Posterior vena cava (tissue), 2 donors: ENCODE measurements at places on chromosomes 5 and 9.
A peak's percentile ranks its signal among the peaks of the same experiment; 100 is the strongest.

DNA sequence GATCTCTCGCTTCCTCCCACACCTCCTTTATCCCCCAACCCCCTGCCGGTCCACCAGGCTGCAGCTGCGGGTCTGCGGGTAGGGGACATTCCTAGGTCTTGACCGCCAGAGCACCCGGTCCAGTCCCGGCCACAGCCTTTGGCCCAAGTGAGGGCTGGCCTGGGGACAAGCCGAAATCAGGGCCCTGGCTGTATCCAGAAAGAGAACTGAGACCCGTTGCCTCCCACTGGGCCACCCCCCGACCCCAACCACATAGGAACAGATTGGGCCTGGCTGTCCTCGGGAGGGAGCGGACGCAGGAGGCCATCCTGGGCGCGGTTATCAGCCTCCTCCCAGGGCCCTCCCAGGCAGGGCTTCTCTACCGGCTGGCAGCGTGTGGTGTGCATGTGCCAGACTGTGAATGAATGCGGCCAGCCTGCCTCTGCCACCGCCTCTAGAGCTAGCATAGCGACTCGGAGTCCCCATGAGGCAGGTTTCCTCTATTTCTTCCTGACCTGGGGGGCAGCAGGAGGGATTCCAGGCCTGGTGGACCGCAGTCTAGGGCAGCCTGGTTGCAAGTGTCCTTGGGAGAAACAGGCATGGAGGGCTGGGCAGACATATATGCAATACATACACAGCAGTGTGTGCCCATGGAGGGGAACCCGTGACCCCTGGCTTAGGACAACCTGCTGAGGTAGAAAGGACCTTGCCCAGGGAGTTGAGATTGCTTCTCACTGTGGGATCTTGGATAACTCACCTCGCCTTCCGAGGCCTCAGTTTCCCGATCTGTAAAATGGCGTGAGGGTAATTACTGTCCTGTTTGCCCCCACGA, 1.2 kb downstream of the N4BP3 start:
- no peak for DNase-seq

GRCh38 chr9:133990366-133991213, 1.5 kb downstream of the VAV2 start:
- DNase-seq: peak; percentile 86

DNA sequence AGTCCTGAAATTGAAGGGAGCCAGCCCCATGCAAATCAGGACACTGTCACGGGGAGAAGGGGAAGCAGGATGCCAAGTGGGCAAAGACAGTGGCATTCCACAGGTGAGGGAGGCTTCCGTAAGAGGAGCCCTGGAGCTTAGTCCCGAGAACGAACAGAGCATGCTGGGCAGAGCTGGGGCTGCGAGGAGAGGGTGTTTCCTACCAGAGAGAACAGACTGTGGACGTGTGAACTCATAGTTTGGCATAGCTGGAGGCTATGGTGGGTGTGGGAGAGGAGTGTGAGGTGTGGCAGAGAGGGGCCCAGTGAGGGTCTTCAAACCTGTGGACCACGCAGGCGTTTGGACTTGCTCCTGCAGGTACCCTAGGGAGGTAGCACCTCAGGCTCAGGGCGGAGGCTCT, 102.8 kb upstream of the SMIM23 start:
- no peak for DNase-seq

- DNase-seq: peak; percentile 85
Observed at GRCh38 chr5:137470111-137470920, 28.8 kb downstream of the SPOCK1 start.

DNA sequence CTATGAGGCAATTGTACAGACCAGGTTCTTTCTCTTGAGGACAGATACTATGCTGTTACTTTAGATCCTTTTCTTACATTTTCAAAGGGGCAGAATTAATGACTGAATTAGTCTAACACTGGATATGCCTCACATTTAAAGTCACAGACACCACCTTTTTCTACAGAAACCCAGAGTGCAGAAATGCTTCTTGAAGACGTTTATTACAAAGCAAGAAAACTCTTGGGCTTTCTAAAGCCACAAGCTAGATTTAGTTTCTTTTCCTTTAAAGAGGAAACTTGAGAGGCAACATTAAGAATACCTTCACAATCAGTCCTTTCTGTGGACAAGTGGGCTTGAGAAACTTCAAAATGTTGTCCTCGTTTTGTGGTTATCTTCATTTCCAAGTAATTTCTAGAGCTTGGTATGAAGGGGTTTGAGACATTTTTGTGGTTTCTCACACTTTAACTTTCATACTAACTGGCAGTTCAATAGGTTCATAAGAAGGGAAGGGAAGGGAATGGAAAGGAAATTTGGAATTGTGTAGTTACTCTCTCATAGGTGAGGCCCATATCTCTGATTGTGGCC, 527.4 kb downstream of the RASEF start:
- no peak for DNase-seq

GRCh38 chr9:134546746-134547145, 94.9 kb upstream of the COL5A1 start:
- peak; percentile 73 for DNase-seq

GRCh38 chr9:85053206-85053786, 383.8 kb downstream of the NTRK2 start:
- DNase-seq: no peak

DNA sequence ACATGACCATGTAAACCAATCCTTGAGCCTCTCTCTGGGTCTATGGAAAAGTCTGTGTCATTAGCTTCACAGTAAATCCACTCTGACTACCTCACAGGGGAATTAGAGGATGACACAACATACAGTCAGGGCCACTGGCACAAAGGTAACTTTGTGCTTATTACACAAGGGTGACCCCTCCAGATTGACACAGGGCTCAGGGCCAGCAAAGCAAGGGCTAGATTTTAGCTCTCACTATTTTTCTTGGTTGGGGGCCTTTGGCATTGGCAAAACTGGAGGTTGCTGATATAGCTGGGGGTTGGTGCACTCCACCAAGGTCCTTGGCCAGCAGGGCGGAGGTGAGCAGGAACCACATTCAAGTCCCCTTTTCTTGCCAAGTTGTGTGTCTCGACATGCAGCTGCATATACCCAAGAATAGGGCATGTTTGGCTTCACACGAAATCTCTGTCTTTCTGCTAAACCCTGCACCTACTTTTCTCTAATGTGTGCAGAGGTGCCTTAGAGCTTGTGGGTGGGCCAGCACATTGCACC, 15.2 kb upstream of the OSMR start:
- no peak for DNase-seq

- DNase-seq: no peak
Observed at GRCh38 chr5:56314529-56314928, 81.4 kb upstream of the ANKRD55 start.

GRCh38 chr9:125760537-125760936, 13.4 kb downstream of the PBX3 start:
- DNase-seq: no peak

- DNase-seq: no peak
Observed at GRCh38 chr5:88663793-88664216, 219.2 kb downstream of the MEF2C start.

DNA sequence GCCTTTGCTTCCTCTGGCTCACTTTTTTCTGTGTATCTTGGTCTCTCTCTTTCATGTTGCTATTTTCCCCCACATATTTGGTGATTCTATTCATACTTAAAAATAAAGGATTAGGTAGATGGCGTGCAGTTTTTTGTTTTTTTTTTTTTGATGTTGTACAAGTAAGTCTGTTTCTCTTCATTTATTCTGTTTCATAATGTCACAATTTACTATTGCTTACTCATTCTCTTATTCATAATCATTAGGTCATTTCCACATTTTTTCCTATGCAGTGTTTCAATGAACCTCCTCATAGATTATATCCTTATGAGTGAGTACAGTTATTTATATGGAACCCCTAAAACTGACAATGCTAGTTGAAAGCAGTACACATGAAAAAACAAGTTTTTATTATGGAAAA, 136.3 kb downstream of the APBA1 start:
- DNase-seq: no peak

DNA sequence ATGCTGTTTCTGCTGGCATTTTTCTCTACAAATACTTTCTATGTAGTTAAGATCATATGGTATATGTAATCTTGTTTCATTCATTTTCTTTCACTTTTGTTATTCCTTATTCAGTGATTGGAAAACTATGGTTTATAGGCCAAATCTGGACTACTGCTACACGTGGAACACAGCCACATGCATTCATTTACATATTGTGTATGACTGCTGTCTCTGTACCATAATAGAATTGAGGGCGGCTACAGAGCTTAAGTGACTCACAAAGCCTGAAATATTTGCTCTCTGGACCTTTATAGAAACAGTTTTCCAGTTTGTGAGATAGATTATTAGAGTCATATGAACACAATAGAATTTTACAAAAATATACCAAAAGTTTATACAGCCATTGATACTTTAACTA, 133.6 kb upstream of the CDKN2B start:
- DNase-seq: no peak

GRCh38 chr9:20929276-20929675, 102.2 kb downstream of the HACD4 start:
- DNase-seq: no peak

- DNase-seq: no peak
Observed at GRCh38 chr5:58708456-58708855, 125.6 kb downstream of the RAB3C start.

DNA sequence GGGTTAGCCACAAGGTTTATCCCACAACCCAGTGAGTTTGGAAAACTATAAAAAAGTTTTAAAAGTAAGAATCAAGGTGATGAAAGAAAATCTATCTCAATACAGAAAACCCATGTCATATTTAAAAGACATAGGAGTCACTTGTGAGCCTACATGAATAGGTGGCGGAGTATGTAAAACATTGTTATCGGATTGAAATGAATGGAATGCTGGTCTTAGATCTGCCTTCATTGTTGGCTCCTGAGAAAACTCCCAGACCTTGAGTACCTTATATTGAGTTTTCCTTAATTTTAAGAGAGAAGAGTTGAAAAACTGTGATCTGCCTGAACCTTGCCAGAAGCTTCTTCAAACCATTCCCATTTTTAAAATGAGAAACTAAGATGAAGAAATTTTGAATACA, 551.1 kb downstream of the EFNA5 start:
- no peak for DNase-seq

DNA sequence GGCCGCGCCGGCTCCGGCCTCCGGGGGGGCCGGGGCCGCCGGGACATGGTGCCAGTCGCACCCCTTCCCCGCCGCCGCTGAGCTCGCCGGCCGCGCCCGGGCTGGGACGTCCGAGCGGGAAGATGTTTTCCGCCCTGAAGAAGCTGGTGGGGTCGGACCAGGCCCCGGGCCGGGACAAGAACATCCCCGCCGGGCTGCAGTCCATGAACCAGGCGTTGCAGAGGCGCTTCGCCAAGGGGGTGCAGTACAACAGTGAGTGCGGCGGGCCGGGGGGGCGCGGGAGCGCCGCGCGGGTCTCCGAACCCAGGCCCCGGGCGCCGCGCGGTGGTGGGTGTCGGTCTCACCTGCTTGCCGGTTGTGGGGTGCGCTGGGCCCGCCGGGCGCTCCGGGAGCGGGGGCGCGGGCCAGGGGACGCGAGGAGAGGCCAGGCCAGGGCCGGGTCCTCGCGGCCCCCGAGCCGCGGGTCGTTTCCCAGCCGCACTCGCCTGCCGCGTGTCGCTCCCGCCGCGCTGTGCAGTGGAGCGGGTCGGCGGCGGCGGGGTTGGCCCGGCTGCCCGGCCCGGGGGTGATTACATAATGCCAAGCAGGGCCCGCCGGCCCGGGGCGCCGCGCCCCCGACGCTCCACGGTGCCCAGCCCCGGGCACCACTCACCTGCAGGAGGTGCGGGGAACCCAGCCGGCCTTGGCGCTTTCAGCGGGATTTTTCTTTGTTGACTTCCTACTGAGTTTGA, 492 bp downstream of the RABL6 start:
- no peak for DNase-seq

DNA sequence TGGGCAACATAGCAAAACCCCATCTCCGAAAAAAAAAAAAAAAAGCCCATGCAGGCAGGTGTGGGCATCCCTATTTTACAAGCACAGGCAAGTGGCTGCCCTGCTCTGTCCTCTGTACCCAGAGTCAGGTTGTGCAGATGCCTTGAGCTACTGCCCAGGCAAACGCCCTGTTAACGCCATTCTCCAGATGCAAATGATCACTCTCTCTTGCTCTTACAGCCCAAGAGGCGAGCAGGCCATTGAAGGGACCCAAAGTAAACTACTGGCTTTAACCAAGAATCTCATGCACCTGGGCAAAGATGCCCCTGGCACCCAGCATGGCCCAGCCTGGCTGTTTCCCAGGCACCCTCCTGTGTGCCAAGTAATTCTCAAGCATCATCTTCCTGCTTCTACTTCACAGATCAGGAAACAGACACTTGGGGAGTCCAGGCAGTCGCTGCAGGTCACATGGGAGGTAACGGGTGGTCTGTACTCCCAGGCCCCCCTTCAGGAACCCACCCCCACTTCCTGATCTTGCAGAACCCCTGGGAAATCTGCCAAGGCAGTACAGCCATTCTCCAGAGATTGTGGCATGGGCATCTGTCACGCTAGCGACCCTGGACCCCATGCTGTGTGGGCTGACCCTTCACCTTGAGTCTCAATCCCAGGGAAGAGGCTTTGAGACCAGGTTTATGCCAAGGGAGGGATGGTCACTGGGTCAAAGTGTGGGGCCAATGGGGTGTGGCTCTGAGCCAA, 14.2 kb downstream of the EEIG1 start:
- DNase-seq: no peak

- no peak for DNase-seq
Observed at GRCh38 chr5:132277971-132278853, 16.0 kb upstream of the SLC22A4 start.

GRCh38 chr9:8856396-8857067, 1057.0 kb upstream of the DMAC1 start:
- no peak for DNase-seq

- DNase-seq: no peak
Observed at GRCh38 chr5:26791433-26791832, 247.0 kb downstream of the CDH9 start.

GRCh38 chr9:17134396-17135294, at the start of gene CNTLN:
Gene CNTLN, plus strand, starts transcription at chr9:17135040. Its CDS starts 26 bp downstream, at chr9:17135066.
- DNase-seq: peak; percentile 99

GRCh38 chr5:39478863-39479262, 54.1 kb upstream of the DAB2 start:
- no peak for DNase-seq

DNA sequence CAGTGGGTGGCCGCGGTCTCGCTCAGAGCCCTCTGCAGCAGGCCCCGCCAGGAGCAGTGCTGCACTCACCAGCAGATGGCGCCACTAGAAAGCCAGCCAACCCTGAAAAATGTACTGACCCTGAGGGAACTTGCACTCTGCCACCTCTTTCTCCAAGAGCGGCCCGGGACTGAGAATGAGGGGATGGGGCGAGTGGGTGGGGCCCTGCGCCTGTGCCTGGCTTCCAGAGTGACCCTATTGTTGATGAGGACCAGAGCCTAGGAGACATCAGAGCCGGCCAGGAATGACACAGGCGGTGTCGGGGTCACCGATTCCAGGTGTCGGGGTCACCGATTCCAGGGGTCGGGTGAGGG, 2.9 kb upstream of the IL17B start:
- peak; percentile 94 for DNase-seq

GRCh38 chr9:116260531-116260930, 106.9 kb downstream of the PAPPA start:
- no peak for DNase-seq

DNA sequence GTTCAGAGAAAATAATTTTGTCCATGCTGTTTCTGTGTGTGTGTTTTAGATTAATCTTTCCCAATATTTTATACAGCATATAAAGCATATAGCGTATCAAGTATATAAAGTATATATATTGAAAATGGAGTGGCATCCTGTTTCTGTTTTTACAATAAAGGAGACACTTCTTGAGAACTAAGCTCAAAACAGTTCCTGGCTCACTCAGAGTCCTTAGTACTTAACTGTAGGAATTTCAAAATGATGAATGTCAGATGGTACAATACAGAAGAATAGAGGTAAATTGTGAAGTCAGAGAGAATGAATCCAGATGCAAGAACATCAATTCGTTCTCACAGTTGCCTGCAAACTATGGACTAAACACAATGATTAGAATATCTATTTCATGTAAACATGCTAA, 68.7 kb upstream of the TAS2R1 start:
- no peak for DNase-seq

- no peak for DNase-seq
Observed at GRCh38 chr5:82847562-82847961, 229.6 kb downstream of the TMEM167A start.
